ENCODE measurements at places on chromosomes 3 and 15. TPM values are rescaled to one million over a fixed set of nuclear protein-coding genes. Genes with fewer than 3 reads are reported as not detected.

Gene IL17RB
- total RNA-seq, result 6.7 TPM

GRCh38 chr15:35783203-35783602 lies 237.2 kb upstream of the DPH6 start:
- DNase-seq, result no peak

DNA sequence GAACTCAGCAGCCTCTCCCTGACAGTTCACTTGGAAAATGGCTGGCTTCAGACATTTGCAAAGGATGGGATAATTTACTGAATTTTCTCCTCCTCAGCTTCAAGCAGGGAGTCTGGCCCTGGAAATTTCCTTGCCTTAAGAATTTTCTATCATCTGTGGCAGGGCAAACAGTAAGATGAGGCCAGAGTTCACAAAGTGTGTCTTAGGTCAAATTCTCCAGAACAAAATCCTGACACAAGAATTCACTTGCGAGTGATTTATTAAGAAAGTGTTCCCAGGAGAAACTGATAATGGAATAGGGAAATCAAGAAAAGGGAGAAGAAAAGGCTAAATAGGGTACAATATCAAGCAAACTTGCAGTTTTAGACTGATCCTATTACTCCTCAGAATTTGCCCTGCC lies 55.3 kb downstream of the SNTN start:
- DNase-seq, result no peak

Gene APOD
- 228 TPM for total RNA-seq

GRCh38 chr3:178525251-178525650 lies 11.0 kb upstream of the KCNMB2 start:
- no peak for DNase-seq

Gene CLDN18
- total RNA-seq, result 1,096 TPM

DNA sequence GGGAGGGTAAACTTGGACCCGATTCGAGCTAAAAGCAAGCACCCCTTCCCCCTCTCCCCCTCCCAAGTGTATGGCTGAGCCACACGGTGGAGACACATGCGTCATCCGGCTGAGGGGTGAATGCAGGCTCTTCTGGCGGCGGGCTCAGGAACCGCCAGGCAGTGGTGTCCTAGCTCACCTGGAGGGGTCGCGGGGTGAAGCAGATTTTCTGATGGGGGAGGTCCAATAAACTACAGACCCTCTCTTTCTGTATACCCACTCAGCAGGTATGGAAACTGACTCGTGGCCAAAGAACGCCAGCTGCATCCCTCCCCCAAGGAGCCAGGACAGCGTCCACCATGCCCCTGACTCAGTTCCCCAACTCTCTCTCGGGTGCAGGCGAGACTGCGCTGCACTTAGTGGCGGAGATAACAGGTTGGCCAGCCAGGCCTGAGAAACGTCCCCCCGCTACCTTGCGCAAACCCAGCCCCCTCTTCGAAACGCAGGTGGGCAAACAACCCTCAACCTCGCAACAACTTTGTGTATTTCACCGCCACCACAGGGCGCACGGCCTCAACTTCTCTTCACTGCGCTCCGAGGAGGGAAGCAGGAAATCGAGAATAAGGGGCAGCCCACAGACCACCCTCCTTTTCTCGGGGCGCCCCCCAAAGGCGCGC lies 1.3 kb downstream of the MAGI1 start:
- peak; percentile 87 for DNase-seq

- no peak for DNase-seq
These were observed 72.0 kb upstream of the LRTM1 start for GRCh38 chr3:54999811-55000210.

- peak; percentile 83 for DNase-seq
These were observed 20.9 kb downstream of the SLC6A6 start for GRCh38 chr3:14423197-14423743.

- DNase-seq, result no peak
These were observed 368.1 kb upstream of the SEMA6D start for GRCh38 chr15:47349179-47349578.

Gene AADACL2
- not detected for total RNA-seq

DNA sequence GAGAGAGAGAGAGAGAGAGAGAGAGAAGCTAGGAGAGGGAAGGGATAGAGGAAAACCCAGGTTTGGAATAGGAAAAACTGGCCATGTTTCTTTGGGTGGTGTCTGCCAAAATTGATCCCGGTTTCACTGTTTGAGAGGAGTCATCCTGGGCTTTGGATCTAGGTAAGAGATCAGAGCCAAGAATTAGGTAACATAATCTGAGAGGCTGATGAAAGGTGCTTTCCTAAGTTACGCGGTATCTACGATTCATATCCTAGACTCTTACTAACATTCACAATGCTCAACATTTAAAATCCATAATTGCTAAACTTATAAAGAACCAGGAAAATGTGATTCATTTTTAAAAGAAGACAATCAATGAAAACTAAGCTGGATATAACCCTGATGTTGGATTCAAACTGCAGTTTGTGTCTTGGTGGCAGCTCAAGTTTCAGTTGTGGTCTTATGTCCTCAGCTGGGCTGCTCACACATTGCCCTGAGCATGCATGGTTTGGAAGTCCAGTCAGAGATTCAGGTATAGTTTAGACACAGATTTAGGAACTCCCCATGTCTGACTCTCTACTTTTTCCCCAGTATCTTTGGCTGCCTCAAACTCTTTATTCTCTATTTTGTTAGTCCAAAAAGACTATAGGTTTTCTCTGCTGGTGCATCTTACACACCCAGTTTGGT lies 42.5 kb upstream of the FMN1 start:
- DNase-seq, result no peak

Gene B3GALNT1
- not detected for total RNA-seq

DNA sequence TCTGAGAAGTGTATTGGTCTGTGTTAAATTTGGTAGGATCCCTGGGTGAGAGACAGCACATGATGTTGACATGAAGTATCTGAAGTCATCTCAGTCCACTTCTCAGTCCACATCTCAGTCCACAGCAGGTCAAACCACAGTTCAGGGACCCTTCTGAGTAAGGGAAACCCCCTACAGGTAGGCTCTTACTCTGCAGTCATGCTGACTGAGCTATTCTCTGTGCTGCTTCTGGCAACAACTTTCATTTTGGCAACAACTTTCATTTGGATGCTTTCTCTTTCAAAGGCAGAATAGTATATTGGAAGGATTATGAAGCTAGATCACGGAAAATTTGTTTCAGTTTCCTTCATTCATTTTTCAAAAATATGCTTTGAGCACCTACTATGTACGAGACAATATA lies 178.2 kb upstream of the GOLIM4 start:
- DNase-seq, result no peak

Gene GOLGA6L4
- total RNA-seq, result 8.8 TPM

GRCh38 chr3:151434151-151434890 lies 26.5 kb downstream of the IGSF10 start:
- peak; percentile 41 for DNase-seq
